ENCODE measurements at places on chromosomes 4 and X.

DNA sequence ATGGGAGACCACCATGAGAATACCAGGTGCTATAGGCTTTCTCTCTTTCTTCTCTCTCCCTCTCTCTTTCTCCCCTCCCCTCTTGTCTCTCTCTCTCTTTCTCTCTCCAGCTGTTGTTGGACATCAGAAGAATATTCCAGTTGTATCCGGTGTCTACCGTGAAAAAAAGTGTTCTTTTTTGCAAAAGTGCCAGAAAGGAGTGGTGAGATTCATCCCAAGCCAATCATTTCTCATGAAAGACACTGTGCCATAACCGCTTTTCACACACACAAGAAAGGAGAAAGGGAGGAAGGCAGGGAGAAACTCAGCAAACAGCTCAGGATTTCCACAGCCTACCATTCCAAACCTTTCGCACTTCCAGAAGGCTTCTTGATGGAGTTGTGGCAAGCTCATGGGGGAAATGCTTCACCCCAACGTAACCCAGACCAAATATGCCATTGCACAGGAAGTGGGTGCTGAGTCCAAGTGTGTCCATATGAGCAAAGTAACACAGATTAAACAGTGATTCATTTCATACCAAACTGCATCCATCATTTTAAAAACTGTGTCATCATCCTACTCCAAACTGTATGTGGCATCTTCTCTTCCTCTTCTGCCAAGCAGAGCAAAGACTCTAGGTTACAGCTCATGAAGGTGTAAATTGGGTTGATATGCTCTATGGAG lies 224.0 kb downstream of the APBB2 start:
- no peak for DNase-seq

DNA sequence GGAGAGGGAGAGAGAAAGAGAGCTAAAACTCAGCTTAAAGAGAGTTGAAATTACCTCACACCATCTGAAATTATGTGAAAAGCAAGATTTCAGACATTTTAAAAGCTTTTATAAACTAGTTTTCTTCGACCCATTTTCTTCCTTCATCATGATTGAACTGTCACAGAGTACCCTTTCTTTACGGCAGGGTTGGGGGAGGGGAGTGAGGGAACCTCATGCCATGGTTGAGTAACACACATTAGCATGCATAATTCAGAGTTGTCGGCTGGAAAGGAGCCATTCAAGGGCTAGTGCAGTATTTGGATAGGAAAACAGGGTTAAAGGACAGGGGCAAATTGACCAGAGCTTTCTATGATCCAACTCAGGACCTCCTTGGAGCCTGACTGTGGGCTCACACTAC lies 46.2 kb downstream of the PCDH19 start:
- no peak for DNase-seq

DNA sequence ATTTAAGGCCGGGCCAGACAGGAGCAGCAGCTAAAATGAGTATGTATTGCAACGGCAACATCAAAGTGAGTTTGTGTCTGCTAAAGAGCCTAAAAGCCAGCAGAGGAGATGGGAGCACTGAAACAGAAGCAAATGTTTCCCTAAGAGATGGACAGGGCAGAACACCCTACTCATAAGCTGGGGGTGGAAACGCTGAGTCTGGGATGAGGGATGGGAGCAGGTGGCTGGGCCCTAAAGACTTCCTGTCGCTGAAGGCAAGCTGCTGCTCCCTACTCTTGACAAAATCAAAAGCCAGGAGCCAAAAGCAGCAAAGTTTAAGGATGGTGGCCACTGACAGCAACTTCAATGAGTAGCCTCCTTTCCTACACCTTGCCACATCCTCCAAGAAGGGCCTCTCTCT lies 40.6 kb upstream of the NAP1L5 start:
- no peak for DNase-seq

DNA sequence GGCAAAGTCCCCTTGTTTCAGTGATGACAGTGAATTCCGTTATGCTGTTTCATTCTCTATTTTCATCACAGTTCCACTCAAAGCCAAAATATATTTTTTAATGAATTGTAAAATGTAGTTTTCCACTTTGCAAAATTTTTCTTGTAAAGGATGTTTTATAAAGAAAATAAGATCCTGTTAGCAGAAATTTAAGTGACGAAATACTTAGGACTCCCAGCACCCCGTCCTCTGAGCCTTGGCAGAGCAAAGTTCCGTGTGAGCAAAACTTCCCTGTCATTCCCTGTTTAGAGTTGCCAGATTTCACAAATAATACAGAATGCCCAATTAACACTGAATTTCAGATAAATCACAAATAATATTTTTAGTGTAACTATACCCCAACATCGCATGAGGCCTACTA lies 81.0 kb upstream of the RBPJ start:
- no peak for DNase-seq

DNA sequence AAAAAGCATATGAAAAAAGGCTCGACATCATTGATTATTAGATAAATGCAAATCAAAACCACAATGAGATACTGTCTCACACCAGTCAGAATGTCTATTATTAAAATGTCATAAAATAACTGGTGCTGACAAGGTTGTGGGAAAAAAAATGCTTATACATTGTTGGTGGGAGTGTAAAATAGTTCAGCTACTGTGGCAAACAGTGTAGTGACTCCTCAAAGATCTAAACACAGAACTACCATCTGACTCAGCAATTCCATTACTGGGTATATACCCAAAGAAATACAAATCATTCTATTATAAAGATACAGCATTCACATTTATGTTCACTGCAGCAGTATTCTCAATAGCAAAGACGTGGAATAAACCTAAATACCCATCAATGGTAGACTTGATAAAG lies 412.1 kb downstream of the CENPC start:
- no peak for DNase-seq

GRCh38 chr4:82818664-82819662 lies 20.4 kb upstream of the SCD5 start:
- no peak for DNase-seq

DNA sequence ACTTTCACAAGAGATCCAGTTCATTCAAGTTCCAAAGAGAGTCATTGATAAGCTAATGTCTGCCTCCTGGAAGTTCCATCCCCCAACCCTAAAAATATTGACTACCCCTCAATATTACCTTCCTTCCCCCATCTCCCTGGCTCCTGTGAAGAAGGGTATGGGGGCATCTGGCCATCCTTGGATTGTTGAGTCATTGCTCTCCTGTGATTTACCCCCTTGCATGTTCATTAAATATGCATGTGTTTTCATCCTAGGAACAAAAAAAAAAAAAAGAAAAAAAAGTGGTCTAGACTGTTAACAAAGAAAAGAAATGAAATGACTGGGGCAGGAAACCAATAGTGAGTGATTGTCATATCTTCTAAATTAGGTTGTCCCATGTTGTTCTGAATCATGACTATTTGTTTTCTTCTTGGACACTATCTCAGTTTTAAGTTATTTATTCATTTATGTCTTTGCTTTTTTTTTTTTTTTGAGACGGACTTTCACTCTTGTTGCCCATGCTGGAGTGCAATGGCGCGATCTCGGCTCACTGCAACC lies 51.9 kb upstream of the HUWE1 start:
- DNase-seq = no peak

DNA sequence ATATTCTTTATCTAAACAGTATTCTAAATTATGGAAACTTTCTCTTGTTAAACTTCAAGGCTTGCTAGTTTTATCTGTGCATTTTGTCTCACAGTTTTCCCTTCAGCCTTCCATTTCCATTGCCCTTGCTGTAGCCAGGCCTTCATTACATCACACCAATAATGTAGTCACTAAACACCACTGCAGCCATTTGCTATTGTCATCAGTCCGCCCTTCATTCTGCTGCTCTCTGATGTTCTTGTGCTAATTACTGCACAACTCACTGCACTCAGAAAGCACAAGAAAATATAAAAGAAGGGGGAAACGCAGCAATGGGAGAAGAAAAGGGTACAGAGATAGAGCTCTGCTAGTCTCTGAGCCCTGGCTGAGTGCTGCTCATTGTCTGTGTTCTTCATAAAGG lies 239.6 kb upstream of the FSTL5 start:
- no peak for DNase-seq

DNA sequence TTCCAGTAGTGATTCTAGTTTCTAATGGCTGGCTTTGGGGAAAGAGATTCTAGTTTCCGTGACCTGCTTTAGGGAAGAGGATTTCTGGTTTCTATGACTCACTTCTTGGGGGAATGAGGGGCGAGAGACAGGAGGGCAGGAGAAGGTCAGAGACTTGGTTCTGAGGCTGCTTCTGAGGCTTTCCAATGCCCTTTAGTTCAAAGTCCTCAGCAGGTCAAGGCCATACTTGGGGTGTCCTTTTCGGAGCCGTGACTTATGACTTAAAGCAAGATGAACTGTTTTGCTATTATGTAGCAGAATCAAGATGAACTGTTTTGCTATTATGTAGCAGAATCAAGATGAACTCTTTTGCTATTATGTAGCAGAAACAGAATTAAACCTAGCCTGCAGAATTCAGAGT lies 52.2 kb upstream of the TLR3 start:
- DNase-seq = no peak

GRCh38 chrX:19350941-19351384 lies 7.2 kb downstream of the PDHA1 start:
- no peak for DNase-seq

DNA sequence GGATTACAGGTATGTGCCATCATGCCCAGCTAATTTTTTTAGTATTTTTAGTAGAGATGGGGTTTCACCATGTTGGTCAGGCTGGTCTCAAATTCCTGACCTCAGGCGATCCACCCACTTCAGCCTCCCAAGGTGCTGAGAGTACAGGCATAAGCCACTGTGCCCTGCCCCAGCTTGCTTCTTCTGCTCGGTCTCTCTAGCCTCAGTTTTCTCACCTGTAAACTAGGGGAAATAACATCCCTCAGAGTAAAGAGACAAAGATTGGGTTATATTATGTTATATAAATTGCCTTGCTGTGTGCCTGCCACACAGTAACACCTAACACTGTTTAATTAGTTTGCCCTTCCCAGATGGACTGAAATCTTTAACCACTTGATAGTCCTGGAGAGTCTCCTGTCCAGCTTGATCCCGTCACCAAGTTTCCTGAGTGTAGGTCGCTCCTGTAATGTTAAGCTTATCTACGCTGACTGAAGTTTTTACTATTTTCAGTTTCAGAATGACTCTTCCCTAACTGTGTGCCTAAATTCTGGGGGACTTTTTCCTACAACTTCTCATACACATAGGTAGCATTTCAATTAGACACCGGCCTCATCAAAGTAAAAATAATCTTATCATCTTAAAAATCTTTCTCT lies 412.7 kb upstream of the TENM3 start:
- DNase-seq = no peak

DNA sequence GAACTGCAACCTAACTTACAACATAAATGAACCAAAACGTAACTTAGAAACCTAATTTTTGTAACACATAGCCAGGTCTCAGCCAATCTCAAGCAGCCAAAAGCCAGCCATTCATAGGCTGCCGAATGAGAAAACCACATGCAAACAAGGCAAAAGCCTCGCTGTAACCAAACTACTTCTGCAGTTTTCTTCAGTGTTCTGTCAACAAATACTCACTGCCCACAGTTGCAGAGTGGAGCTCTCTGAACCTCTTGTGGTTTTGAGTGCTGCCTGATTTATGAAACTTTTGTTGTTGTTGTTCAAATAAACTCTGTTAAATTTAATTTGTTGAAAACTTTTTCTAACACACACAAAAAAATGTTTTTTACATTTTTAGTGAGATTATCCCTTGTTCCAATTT lies 251.2 kb downstream of the PAPSS1 start:
- DNase-seq = no peak

DNA sequence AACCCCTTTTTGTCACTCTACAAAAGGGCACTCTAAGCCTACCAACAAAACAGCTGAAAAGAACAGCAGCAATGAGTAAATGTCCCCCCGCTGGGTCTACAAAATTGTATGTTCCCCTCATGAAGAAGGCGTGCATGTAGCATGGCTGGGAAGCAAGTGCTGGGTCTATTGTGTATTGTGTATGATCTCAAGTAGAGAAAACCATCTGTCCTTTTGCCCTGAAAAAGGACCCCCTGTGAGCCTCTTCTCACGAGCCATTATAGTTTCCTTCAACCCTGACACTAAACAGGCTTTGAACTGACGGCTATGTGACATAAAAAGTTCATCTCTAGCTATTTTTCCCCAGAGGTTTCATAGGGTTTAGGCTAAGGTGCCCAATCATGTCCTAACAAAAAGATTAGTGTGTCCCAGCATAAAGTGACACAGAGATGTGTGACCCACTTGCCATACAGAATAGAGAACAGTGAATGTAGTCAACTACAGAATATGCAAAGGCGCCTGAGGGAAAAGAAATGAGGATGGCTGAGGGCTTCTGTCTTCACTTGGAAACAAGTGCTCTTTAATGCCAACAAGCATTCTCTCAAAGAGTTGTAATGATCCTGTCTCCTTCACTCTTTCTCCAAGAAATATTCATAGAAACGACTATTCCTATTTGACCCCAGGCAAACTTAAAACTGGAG lies 27.3 kb downstream of the COL25A1 start:
- no peak for DNase-seq

DNA sequence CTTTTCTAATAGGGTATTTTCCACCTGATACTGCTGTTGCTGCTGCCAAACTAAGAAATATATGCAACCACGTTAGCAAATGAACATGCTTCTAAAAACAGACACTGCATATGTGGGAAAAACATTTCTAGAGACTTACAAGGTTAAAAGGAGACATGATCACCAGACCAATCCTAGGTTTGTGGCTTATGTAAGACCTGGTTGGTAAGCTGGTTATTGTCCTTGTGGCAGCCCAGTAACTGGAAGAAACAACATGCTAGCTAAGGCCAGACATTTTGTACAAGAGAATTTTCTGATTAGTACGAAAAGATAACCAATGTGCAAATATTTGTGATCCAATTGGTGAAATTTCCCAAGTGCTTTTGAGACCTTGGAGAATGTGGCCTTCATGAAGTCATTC lies 112.0 kb downstream of the AFF2 start:
- DNase-seq = no peak

DNA sequence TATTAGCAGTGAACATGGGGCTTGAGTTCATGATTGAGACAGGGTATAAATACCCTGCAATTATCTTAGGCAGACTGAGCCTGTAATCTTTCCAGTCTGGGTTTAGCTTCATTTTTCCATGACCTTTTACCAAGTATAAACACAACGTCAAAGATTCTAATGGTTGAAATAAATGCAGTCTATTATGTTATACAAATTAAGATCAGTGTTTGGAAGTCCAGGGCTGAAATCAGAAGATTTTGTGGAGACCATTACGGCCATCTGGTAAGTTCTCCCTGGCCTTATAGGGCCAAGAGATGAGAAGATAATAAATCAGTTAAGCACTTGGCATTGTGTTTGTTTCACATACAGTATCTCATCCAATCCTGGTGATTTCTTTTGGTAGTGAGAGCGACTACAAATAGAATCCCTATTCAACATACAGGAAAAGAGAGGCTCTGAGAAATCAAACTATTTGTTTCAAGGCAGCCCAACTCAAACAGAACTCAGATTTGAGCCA lies 425.8 kb downstream of the PACRGL start:
- DNase-seq = no peak

GRCh38 chrX:2712890-2713840 lies 22.1 kb downstream of the CD99 start:
- no peak for DNase-seq

DNA sequence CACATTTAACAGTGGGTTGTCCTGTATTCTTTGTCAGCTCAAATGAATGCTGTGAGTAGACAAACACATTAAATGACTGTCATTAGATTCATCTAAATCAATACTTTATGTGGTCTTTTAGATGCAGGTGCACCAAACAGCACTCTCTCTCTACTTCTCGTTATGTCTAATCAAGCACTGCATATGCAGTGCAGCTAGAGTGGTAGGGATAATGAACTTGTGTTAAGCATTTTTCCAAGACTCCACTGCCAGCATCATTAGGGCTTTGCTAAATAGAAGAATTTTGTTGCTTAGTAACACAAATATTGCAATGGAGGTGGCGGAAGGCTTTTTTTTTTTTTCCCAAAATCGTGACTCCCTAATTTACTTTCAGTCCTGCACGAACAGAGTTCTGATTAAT lies 447.0 kb upstream of the GALNT7 start:
- DNase-seq = no peak

GRCh38 chr4:17695341-17695740 lies 80.9 kb downstream of the MED28 start:
- DNase-seq = no peak

Measured in NCI-H1694 treated with DMSO at 0.1 percent for 48 hours (cell line).